ENCODE measurements at places on chromosomes 1 and 21.

- peak; percentile 8 for DNase-seq
Measured at GRCh38 chr1:100404821-100405220, 52.5 kb downstream of the CDC14A start.

- no peak for DNase-seq
Measured at GRCh38 chr1:89201106-89201794, 2.5 kb upstream of the GBP4 start.

- DNase-seq, result no peak
Measured at GRCh38 chr1:212267460-212267859, 17.8 kb upstream of the PPP2R5A start.

GRCh38 chr1:7429290-7429689 is 341.8 kb upstream of the VAMP3 start:
- no peak for DNase-seq

DNA sequence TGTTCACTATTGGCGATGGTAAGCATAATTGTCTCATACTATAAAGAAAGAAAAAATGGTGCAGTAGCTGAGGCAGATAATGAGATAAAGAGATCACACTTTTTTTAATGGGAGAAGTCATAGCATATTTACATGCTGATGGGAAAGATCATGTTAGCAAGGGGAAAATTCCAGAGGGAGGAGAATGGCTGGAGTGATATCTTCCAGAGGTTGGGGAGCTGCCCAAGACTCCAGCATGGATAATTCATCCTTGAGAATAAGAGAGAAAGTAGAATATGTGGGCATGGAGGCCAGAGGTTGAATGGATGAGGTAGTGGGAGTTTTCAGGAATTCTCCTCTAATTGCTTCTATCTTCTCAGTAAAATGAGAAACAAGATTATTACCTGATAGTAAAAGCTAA is 45.8 kb upstream of the RGS1 start:
- no peak for DNase-seq

- DNase-seq, result no peak
Measured at GRCh38 chr1:179871940-179872339, 5.7 kb downstream of the TOR1AIP2 start.

DNA sequence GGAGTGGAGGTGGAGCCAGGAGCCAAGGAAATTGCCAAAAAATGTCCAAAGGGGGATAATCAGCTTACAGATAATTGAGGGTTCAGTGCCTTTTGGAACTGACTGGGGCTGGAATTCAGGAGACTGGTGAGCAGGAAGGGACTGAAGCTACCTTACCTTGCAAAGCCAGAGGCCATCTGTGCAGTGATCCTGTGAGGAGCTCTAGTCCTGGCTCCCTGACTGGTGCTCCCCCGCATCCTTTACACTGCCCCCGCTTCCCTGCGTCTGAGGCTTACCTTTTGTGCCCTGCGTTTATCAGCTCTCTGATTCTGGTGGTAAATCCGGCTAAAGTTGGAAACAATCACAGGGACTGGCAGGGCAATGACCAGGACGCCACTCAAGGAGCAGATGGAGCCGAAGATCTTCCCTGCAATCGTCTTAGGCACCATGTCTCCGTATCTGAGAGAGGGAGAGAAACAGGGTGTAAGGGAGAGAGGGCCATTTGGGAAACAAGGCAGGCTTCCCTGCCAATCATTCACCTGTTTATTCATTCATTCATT is 31.0 kb downstream of the DDX20 start:
- no peak for DNase-seq

- DNase-seq, result no peak
Measured at GRCh38 chr1:107662971-107663370, 302.0 kb downstream of the VAV3 start.

- DNase-seq, result no peak
Measured at GRCh38 chr1:99439433-99440075, 175.3 kb downstream of the PLPPR4 start.

DNA sequence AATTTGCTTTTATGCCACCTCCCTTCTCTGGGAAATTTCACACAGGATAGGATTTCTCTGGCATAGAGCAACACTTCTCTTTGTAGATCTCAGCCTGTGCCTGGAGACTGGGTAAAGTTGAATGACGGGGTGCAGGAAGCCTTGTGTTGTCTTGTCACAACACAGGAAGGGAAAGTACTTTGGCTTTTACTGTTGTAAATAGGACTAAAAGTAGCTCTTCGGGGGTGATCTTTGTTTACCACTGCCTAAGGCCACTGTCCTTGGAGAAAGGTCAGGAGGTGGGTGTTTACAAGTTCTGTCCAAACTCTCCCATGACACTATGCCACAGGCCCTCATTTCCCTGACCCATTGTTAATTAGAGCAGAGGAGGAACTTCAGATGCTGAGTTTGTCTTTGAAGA is 139.7 kb downstream of the FGGY start:
- no peak for DNase-seq

GRCh38 chr21:24781146-24781545 is 826.1 kb downstream of the MRPL39 start:
- DNase-seq, result no peak

DNA sequence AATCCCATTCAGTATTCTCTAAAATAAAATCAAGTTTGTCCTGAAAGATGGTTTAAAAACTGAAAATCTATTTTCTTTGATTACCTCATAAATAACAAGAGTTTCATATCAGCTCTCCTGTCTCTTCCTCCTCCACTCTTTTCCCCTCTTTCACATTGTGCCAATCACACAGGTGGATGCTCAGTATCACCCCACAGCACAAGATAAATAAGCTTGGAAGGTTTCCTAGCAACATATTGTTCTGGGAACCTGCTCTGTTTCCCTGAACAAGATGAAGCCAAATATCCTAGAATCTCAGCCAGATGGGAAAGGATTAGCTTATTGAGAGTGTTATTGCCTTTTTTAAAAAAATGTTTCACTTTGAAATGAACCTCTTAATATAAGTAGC is 45.7 kb upstream of the CACYBP start:
- no peak for DNase-seq

GRCh38 chr1:235328271-235329138 is at the start of gene GGPS1:
GGPS1 (plus strand) TSS chr1:235328570; CDS start chr1:235335265, 6,695 bp downstream.
- DNase-seq, result peak; percentile 92

GRCh38 chr1:173329726-173330125 is 122.6 kb upstream of the TNFSF4 start:
- no peak for DNase-seq

- DNase-seq, result no peak
Measured at GRCh38 chr1:21020151-21020550, 156.5 kb downstream of the EIF4G3 start.

- DNase-seq, result no peak
Measured at GRCh38 chr1:236165238-236165981, 23.1 kb downstream of the GPR137B start.

- DNase-seq, result no peak
Measured at GRCh38 chr1:209988706-209989105, 50.7 kb downstream of the SYT14 start.

GRCh38 chr1:205709059-205709398 is 28.7 kb upstream of the SLC45A3 start:
- DNase-seq, result no peak

- no peak for DNase-seq
Measured at GRCh38 chr1:20059847-20060246, 10.1 kb upstream of the PLA2G5 start.

DNA sequence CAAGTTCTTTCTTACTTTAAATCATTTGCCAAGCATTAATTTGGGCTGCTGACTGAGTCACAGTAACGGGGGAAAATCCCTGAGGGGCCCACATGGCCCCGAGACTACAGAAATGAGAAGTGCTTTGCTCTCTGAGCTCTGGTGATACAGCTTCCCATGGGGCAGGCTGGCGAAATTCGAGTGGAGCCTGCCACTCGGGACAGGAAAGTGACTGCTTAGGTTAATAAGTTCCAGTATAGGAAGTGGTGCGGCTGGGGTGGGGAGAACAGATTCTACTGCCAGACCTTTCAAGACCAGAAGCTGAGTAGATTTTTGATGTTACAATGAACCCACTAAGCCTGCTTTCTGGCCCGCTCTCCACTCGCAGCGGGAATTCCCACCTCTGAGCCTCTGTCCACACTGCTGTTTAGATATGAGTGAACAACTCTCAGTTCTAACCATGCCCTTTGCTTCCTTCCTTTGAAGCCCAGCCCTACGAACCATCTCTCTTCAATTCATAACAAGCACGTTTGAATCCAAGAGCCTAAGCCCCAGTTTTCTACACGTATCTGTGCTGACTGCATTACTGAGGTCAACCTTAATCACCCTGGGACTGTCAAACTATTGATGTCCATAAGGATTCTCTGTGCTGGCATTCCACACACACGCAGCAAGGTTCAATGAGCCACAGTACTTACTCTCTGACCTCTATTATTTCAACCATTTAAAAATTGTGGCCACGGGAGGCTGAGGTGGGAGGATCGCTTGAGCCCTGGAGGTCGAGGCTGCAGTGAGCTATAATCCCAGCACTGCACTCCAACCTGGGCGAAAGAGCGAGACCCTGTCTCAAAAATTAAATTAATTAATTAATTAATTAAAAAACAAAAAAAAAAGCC is 9.6 kb downstream of the ZBTB17 start:
- no peak for DNase-seq

GRCh38 chr1:56573311-56573710 is 6.1 kb downstream of the PLPP3 start:
- DNase-seq, result no peak

GRCh38 chr1:119797162-119797561 is 14.1 kb downstream of the REG4 start:
- no peak for DNase-seq

DNA sequence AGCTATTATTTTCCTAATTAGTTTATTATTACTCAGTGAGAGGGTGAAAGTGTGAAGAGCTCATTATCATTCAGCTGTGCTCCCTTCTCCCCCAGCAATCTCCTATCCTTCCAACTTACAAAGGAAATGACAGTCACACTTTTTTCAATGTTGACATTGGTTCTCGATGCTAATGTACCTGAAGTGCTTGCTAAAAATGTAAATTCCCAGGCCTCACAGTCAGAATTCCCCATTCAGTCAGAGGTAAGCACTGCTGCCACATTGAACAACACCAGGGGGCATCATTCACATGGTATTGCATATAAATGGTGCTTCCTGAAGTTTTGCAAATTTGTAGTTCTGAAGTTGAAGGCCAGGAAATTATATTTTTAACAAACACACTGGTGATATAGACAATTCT is 132.7 kb upstream of the FOXD3 start:
- DNase-seq, result no peak

GRCh38 chr1:117654493-117655219 is 48.8 kb downstream of the TENT5C start:
- no peak for DNase-seq

- no peak for DNase-seq
Measured at GRCh38 chr1:171566467-171566866, 55.6 kb upstream of the MYOCOS start.

- DNase-seq, result no peak
Measured at GRCh38 chr1:59045137-59045536, 251.8 kb upstream of the FGGY start.

DNA sequence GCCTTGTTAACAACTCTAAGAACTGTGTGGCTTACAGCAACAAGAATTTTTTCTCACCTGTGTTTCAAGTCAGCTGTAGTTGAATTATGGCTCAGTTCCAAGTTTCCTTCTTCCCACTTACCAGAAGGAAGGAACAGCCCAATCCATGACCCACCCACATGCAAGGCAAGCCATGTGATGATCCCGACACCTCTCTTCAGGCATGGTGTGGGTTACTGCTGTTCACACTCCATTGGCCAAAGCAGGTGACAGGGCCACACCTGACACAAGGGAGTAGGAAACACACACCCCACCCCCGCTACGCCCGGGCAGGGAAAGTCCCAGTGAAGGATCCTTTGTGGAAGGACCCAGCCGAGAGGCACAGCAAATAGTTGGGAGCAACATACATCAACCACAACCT is 36.3 kb downstream of the KCNJ15 start:
- DNase-seq, result no peak
